Vein endothelial cell (primary cell): ENCODE measurements at places on chromosomes 6 and 20. TPM values are rescaled to one million over a fixed set of nuclear protein-coding genes. Genes with fewer than 3 reads are reported as not detected.

The OOEP gene
- not detected in 2 replicates for total RNA-seq

The WFDC10B gene
- total RNA-seq = not detected in 2 replicates

The GTF2H4 gene
- total RNA-seq = 18.1 and 19.3 TPM in 2 replicates

The SMLR1 gene
- total RNA-seq = not detected in 2 replicates

The HLA-DQA2 gene
- 0.19 TPM in 1 of 2 replicates, not detected in the other for total RNA-seq

The BPI gene
- total RNA-seq = not detected in 2 replicates

The SLC12A5 gene
- total RNA-seq = 0.86 and 1.6 TPM in 2 replicates

The DOK5 gene
- total RNA-seq = 0.98 and 3.6 TPM in 2 replicates

The PTK6 gene
- total RNA-seq = not detected in 2 replicates

The C6orf163 gene
- 2.9 and 3.8 TPM in 2 replicates for total RNA-seq

The NPEPL1 gene
- total RNA-seq = 31.4 and 44.4 TPM in 2 replicates

The SAMD10 gene
- total RNA-seq = 3.7 and 6.5 TPM in 2 replicates

The PRSS35 gene
- total RNA-seq = 0.33 TPM in 1 of 2 replicates, not detected in the other

The DST gene
- 334 and 369 TPM in 2 replicates for total RNA-seq

The HTR1E gene
- not detected in 2 replicates for total RNA-seq
